ENCODE measurements at places on chromosomes 11 and 22.
A peak's percentile ranks its signal among the peaks of the same experiment; 100 is the strongest.

DNA sequence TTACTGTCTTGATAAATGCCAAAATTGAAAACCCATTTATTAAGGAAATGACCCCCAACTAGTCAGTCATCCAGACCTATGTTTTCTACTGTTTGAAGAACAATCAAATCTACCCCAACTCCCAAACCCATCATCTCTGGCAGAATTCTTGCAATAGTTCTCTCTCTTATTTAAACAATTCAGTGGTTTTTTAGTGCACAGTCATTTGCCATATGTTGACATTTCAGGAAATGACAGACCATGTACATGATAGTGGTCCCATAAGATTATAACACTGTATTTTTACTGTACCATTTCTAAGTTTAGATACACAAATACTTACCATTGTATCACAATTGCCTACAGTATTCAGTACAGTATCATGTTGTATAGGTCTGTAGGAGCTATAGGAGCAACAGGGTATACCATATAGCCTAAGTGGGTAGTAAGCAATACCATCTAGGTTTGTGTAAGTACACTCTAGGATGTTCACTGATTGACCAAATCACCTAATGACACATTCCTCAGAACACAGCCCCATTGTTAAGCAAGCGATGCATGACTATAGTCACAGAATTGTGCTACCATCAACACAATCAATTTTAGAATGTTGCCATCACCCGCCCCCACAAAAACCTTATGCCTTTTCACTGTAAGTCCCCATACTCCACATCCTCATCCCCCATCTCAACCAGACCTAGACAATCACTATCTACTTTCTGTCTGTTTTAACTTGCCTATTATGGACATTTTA, 41.8 kb downstream of the MMP20 start:
- DNase-seq, result no peak

DNA sequence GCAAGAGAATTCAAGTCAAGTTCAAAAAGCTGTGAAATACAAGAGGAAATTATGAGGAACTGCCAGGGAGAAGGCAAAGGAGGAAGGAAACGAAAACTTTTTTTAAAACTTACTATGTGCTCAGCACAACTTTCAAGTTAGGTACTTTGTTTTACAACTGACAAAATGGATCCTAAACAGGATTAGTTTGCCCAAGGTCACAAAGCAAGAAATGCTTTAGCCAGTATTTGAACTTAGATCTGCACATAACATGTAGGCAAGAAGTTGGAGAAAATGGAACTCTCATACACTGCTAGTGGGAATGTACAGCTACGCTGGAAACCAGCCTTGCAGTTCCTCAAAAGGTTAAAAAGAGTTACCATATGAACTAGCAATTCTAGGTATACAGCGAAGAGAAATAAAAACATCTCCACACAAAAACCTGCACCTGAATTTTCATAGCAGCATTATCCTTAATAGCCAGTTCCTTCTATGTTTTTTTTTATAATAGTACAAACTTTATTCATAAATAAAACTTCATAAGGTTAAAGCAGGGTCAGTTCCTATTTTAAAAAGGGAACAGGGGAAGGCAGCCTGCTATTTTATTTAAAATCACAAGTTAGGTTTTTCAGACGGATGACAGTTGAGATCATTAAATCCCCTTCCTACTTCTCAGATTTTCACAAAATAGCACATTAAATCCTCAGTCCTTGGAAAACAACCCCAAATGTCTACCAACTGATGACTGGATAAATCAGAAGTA, 19.2 kb downstream of the DDX6 start:
- no peak for DNase-seq

- no peak for DNase-seq
Observed at GRCh38 chr11:96254854-96255253, 88.1 kb downstream of the MAML2 start.

GRCh38 chr11:93741882-93742226, 382 bp downstream of the C11orf54 start:
- DNase-seq, result peak; percentile 41

DNA sequence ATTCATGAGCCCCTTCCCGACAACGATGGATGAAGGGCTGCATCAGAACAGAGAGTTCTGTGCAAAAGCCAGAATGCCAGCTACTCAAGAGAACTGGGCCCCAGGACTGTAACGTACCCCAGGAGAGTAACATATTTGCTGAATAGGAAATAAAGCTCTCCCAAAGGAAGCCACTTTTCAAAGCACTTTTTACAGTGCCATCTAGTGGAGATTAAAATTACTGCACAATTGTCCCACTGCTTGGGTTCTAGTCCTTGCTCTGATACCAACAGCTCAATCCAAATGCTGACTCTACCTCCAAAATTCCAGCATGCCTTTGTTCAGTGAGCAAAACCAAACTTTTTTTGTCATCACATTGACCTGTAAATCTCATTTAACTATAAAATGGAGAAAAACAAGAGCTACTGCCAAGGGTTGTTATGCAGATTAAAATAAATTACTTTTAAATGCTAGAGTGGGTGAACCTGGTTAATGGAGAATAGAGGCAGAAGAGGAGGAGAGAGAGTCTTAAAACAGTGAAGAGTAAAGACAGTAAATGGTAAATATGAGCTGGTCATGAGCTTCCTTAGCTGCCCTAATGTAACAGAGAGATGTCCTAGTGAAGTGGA, 87.6 kb upstream of the FSHB start:
- DNase-seq, result no peak

GRCh38 chr11:4695442-4695841, 2.2 kb downstream of the OR51E2 start:
- no peak for DNase-seq

DNA sequence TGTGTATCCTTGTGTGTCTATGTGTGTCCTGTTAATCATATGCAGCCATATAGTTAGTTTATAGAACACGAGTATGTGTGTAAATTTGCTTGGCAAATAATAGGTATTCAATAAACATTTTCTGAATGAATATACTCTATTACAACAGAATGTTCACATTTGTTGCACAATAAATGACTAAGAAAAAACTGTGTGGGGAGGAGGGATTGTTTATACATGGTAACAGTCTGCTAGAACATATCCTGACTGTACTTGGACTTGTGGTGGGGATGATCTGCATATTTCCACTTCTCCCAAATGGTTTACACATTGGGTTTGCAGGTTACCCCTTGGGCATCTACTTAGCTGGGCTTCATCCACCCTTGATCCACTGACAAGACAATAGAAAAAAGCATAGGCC, 194.6 kb downstream of the INSC start:
- no peak for DNase-seq

GRCh38 chr22:19664951-19665783, 49.1 kb upstream of the SEPTIN5 start:
- no peak for DNase-seq

- no peak for DNase-seq
Observed at GRCh38 chr11:2687223-2687530, 12.6 kb downstream of the KCNQ1OT1 start.

- peak; percentile 15 for DNase-seq
Observed at GRCh38 chr11:106021181-106021966, 666 bp downstream of the MSANTD4 start.

GRCh38 chr11:109302591-109303334, 119.2 kb upstream of the C11orf87 start:
- no peak for DNase-seq

DNA sequence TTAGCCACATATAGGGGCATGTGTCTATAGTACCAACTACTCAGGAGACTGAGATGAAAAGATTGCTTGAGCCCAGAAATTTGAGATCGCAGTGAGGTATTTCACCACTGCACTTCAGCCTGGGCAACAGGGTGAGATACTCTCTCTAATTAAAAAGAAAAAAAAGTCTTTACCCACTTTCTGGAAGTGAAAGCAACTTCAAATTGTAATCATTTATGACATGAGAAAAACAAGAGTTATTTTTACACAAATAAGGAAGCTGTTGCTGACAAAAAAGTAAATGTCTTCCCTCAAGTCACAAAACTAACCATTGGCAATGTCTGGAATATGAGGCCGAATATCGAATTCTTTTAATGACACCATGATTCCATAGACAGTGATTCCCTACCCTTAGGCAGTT, 71.4 kb downstream of the GLYATL1 start:
- no peak for DNase-seq

DNA sequence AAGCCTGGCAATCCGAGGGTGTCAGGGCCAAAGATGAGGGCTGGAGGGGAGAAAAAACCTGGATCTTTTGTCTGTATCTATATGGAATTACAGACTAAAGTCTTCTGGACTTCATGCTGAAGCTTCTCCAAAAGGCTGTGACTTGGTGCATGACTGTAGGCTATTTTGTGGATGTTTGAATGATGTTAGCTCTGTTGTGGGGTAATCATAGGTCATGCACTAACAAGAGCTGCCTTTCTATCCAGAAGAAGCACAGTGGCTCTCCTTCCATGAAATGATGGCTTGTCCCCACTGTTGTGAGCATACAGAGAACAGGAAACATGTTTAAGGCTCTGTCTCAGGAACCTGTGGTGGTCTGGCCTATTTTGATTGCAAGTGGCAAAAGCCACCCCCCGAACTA, 263.3 kb upstream of the PLET1 start:
- no peak for DNase-seq

DNA sequence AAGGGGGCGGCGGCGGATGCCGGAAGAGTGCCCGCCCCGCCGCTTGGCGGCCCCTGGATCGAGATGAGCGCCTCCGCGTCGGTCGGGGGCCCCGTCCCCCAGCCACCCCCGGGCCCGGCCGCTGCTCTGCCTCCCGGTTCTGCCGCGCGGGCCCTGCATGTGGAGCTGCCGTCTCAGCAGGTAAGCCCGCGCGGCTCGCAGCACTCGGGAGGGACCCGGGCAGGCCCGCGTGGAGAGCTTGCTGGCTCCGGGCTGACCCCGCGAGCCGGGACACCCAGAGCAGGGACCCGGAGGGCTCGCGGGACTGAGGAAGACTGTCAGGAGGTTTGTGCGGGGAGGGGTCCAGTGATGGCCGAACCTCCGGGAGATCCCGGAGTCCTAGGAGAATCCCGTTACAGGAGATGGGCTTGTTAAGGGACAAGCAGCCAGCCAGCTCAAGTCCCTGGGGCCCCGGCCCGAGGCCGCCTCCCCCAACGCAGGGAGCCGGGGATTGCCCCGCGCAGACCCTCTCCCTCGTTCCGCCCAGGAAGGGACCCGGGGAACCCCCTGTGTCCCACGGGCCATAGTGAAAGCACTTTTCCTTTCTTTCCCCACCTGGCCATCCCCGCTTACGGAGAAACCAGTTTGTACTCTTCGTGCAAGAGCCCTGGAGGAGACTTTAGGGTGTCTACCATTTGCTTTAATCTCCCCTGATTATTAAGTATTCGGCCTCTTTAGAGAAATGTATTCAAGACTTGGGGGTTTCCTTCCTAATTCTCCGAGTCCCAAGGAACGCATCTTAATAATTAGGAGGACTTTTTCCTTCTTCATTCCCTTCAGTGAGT, 547 bp downstream of the UVRAG start:
- DNase-seq, result peak; percentile 61

GRCh38 chr22:17087498-17088131, 2.8 kb downstream of the IL17RA start:
- no peak for DNase-seq
